ENCODE measurements at places on chromosomes 5 and 9. TPM values are rescaled to one million over a fixed set of nuclear protein-coding genes. Genes with fewer than 3 reads are reported as not detected.

Gene UQCRQ
- 98.4 TPM for total RNA-seq

Gene PCDHB13
- total RNA-seq, result 3.3 TPM

Gene OR5C1
- total RNA-seq, result not detected

Gene SLC6A7
- total RNA-seq, result not detected

Gene LCN6
- not detected for total RNA-seq

Gene JAK2
- total RNA-seq, result 8.9 TPM

Gene ORM2
- not detected for total RNA-seq

Gene FREM1
- not detected for total RNA-seq

Gene ANKRD18B
- 0.49 TPM for total RNA-seq

Gene SLC6A18
- total RNA-seq, result not detected

Gene ACTBL2
- under 0.01 TPM for total RNA-seq

Gene FANCC
- 4.5 TPM for total RNA-seq

Gene KLF4
- total RNA-seq, result 1.6 TPM

Gene ABCA1
- 16.8 TPM for total RNA-seq

Gene FABP6
- not detected for total RNA-seq

Gene SPINK13
- total RNA-seq, result not detected

Gene TOR4A
- 14.9 TPM for total RNA-seq

Gene POU5F2
- 0.49 TPM for total RNA-seq

Gene RAB3C
- 2.3 TPM for total RNA-seq

Gene IFNK
- not detected for total RNA-seq

Gene BTNL3
- not detected for total RNA-seq

Gene SNX24
- total RNA-seq, result 5.8 TPM

Gene NR5A1
- total RNA-seq, result not detected

Gene BARHL1
- not detected for total RNA-seq

Gene PDGFRB
- total RNA-seq, result 8.9 TPM

Gene SLC25A2
- total RNA-seq, result 0.16 TPM

Gene IRF1
- 17.6 TPM for total RNA-seq

Gene MYMK
- total RNA-seq, result not detected

Gene CAMK4
- total RNA-seq, result 0.32 TPM

Gene SPAG8
- total RNA-seq, result 0.32 TPM

Gene FAM221B
- not detected for total RNA-seq

Gene CCNJL
- 3.2 TPM for total RNA-seq

Gene ZNF618
- total RNA-seq, result 23.3 TPM

Gene OR13F1
- total RNA-seq, result not detected

Gene SYK
- not detected for total RNA-seq

Gene FGD3
- total RNA-seq, result not detected

Gene OTP
- not detected for total RNA-seq

Gene GAPT
- total RNA-seq, result not detected

Gene BRD3
- total RNA-seq, result 19.4 TPM

All from bladder microvascular endothelial cell (primary cell).